ENCODE measurements at places on chromosomes 16 and 17. TPM values are rescaled to one million over a fixed set of nuclear protein-coding genes. Genes with fewer than 3 reads are reported as not detected.

KRT13 gene
- total RNA-seq, result 44,686 TPM

RFWD3 gene
- 23.9 TPM for total RNA-seq

KRTAP2-2 gene
- total RNA-seq, result not detected

SULT1A3 gene
- 7.1 TPM for total RNA-seq

CCL4 gene
- not detected for total RNA-seq

KIFC3 gene
- 20.6 TPM for total RNA-seq

IL21R gene
- 0.56 TPM for total RNA-seq

APRT gene
- 207 TPM for total RNA-seq

PRSS36 gene
- 1.5 TPM for total RNA-seq

NPIPB13 gene
- 11.2 TPM for total RNA-seq

KRTAP16-1 gene
- not detected for total RNA-seq

KCNJ18 gene
- not detected for total RNA-seq

CHST5 gene
- total RNA-seq, result not detected

TEX14 gene
- 0.24 TPM for total RNA-seq

Data from esophagus mucosa (tissue), 1 donor.